ENCODE measurements at places on chromosomes 5 and 9. TPM values are rescaled to one million over a fixed set of nuclear protein-coding genes. Genes with fewer than 3 reads are reported as not detected.

ITK gene
- 1.7 TPM for total RNA-seq

INSL4 gene
- not detected for total RNA-seq

OR13F1 gene
- total RNA-seq: not detected

ECSCR gene
- total RNA-seq: 4.5 TPM

CTSV gene
- 5.4 TPM for total RNA-seq

SNCB gene
- not detected for total RNA-seq

DNA sequence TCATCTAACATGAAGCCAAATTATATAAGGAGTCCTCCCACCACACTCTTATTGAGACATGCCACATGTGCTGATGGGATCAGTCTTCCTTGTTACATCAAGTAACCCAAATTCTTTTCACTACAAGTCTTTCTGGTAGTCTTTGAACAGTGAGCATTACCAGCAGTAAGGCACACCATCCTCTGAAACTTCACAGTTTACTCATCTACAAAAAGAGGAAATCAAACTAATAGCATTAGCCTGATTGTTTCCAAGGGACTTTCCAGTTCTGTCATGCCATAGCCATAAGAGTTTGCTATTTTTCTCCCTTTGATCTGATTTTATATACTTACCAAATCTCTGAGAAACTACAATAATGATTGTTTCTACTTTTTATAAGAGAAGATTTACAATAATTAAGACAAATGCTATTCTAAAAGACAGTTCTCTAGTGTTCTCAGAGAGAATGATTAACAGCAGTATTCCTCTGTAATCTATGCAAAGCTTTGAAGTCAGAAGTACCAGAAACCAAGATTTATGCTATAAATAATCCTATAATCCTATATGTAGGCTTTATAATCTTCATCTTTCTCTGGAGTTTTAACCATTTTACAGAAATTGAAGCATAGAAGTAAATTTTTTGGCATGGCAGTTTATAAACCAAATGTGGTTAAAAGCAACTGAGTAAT lies 166.2 kb upstream of the ACO1 start:
- no peak for DNase-seq

DNA sequence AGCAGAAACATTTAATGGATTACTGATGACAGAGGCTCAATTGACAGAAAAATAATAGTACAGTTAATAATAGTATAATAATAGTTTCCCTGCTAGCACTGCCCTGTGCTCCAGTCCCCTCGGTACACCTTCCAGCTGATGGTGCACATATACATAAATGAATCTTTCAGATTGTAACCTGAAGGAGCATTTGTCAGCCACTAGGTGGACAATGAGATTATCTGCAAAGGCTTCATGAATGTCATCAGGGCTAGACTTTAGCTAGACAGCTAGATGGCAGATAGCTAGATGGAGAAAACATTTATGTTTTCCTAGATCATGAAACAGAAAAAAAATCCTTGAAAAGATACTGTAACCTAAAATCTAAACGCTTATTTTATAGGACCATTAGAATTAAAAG lies 304.4 kb upstream of the SMC2 start:
- no peak for DNase-seq

- DNase-seq: no peak
These were observed 239.6 kb downstream of the KDM4C start for GRCh38 chr9:6997330-6997729.

DNA sequence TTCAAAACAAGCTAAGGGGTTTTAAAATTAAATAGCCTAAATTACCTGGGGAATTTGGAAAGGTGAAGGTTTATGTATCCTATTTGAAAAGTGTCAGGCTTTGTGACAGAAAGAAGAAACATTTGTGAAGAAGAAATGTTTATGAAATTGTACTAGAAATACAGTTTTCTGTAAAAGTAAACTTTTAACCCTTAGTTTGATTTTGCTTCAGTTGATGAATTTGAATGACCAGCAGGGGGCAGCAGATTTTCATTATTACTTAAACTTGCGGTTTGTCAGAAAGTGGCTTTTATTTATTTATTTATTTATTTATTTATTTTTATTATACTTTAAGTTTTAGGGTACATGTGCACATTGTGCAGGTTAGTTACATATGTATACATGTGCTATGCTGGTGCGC lies 58.1 kb downstream of the NNT start:
- DNase-seq: no peak

DNA sequence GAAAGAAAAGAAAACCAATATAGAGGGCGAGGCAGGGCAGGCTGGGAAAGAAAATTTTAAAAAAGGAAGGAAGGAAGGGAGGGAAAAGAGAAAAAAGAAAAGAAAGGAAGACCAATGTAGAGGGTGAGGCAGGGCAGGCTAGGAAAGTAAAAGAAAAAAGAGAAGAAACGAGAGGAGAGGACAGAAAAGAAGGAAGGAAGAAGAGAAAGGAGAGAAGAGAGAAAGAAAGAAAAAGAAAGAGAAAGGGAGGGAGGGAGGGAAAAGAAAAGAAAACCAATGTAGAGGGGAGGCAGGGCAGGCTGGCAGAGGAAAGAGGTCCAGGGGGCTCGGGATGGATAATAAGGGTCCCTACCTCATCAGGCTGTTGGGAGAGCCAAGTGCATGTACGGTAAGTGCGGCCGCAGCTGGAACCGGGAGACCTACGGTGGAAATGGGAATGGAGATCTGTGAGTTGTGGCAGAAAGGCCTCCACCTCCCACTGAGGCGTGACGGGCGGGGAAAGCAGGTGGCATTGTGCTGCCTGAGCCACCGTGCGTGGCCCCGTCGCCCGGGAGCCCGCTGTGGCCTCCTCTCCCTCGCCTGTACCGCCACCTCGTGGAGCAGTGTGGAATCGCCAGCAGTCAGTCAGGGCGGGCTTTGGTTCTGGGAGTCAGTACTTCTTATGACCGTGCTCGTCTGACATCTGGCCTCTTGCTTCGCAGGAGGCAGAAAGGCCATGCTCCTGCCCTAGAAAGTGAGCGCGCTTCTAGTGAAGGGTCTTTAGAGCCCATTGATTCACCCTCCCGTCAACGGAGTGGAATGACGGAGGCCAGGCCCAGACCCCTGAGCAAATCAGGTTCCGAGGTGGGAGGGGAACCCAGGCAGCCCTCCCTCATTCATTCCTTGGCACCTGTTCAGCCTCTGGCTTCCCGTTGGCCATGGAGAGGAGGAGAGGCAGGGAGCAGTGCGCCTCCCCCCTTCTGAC lies 10.4 kb upstream of the NHP2 start:
- peak; percentile 66 for DNase-seq

GRCh38 chr9:94931740-94932139 lies 205.2 kb downstream of the AOPEP start:
- DNase-seq: no peak

GRCh38 chr9:90299968-90300367 lies 342.7 kb downstream of the DIRAS2 start:
- DNase-seq: no peak

- no peak for DNase-seq
These were observed 71.0 kb downstream of the LRRC70 start for GRCh38 chr5:62649476-62650113.

DNA sequence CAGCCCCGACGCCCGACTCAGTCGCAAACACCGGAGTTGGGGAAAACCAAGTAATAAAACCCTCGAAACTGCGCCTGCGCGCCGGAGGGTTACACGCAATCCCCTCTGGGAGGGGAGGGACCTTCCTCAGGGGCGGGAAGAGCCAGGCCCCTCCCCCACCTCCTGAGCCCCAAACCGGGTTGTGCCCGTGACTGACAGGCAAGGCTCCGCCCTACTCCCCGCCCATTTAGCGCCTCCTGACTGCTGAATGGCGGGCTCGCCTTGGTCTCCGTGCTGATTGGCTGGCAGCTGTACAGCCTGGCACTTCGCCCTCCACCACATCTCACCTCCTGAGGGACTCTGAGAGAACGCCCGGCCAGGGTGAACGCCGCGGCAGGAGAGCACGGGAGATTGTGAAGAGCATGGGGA lies at the start of gene PRDM9:
TSS of gene PRDM9 (plus strand) at position 332 of the 408 bp plus-strand sequence. CDS start 1,425 bp downstream, outside the sequence.
- peak; percentile 10 for DNase-seq

GRCh38 chr9:4563105-4563504 lies 72.8 kb downstream of the SLC1A1 start:
- DNase-seq: no peak

GRCh38 chr5:158881091-158881880 lies 218.4 kb downstream of the EBF1 start:
- DNase-seq: no peak

DNA sequence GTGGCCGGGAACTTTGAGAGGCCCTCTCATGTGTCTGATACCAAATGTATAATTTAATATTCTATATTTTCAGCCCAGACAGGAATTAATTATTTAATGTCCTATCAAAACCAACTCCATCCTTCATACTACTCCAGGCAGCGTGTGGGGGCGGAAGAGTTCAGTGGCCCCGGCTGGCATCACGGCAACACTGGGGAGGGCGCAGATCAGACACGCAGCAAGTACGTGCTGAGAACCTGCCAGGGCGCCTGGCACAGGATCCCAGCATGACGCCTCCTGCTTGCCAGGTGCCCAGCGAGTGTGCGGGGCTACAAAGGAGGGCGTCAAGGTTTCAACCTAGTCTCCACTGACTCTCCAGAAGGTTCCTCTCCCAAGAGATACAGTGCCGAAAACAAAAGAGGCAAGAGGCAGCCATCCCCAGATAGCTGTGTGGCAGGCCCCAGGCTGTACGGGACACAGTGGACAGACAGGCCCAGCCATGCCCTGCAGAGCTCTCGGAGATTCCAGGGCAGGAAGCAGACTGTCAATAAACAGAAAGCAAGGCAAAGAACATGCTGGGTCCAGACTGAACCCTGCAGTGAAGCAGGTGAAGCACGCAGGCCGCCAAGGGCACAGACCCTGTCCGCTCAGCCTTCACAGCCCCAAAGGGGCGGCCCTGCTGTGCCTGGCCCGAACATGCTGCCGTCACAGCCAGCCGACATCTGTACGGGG lies 110.3 kb downstream of the VAV2 start:
- no peak for DNase-seq

DNA sequence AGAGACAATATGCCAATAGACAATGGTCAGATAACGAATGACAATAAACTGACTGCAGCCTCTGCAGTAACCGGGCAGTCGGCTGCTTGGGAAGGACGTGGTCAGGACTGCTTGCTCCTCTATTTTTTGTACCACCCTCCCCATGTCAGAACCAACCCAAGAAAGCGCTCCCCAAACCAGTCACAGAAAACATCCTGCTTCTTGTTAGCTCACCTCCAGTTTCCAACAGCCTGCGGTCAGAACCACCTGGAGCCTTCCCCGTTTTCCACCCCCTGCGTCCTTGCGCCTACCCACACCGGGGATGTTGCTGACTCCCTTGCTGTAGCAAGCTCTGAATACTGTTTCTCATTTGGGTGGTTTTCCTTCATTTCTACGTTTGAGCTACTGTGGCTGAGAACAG lies 1.7 kb upstream of the MRNIP start:
- DNase-seq: no peak

DNA sequence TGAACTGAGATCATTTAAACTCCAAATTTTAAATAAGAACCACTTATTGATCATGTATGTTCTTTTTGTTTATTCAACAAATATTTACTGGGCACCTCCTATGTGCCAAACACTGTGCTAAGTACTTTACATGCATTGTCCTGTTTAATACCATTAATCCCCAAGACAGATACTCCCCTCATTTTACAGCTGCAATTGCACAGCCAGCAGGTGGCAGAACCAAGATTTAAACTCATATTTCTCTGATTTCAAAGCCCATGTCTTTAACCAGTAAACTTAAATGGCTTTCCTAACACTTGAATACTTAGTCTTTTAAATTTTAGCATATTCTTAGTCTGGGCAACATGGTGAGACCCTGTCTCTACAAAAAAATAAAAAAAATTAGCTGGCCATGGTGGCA lies 43.4 kb upstream of the KIAA1958 start:
- peak; percentile 12 for DNase-seq

- no peak for DNase-seq
These were observed 159.9 kb downstream of the GOLPH3 start for GRCh38 chr5:32014096-32014745.

GRCh38 chr5:145499483-145499882 lies 335.7 kb downstream of the PRELID2 start:
- no peak for DNase-seq

DNA sequence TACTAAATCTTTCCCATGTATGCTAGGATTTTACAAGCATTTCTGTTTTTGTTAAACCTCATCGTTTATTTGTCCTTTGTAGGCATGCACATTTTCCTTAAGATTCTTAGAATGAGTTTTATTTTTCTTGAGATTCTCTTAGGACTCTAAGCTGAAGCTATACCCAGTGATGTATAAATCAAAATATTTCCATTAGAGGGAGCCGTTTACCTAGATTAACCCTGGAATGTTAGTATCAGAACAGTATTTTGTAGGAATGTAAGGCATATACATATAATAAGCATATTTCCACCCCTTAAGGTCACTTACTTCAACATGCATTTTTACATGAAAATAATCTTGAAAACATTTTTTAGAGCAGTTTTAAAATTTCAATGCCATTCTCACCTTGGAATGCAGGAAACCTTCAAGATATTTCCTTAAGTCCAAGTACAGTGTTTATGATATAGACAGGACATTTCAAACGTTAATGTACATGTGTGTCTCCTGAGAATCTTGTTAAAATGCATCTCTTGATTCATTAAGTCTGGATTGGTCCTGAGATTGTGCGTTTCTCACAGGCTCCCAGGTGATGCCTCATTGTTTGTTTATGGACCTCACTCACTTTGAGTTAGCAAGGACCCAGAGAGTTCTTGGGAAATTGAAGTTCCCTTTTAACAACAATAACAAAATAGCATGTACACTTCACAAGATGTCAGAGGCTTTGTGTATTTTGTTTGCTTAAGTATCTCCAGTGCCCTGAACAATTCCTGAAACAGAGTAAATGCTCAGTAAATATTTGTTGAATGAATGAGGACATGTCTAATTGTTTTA lies 34.9 kb upstream of the FCHO2 start:
- no peak for DNase-seq

DNA sequence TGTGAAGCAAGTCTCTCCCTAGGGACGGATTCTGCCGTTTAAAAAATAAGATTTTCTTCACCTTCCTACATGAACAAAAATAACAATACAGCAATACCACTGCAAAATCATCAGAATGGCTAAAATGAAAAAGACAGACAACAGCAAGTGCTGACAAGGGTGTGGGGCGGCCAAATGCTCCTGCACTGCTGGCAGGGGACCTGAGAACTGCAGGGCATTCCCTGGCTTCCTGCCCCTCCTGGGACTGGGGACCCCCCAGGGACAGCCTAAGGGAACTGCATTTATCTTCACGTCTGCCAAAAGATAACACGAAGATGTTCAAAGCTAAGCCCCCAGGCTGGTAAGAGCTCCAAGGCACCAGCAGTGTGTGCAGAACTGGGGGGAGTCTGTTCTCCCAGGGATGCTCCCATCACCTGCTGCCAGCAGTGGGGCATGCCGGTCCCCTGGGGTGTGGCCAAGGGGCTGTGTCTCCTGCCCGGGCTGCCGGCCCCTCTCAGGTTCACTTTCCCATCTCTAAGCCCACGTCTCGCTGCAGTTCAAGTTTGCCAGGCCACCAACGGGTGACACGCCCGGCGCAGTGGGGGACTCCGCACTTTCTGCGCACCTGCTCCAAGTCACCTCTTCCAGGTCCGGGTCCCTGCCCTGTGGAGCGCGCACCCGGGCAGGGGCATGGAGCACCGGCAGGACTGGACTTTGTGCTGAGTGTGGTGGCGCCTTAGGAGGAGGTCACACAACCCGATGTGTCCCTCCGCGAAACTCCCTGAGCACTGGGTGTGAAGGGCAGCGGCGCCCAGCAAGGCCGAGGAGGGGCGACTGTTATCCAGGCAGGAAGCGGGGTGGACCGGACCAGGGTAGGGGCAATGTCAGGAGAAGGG lies 4.5 kb upstream of the EGFL7 start:
- DNase-seq: no peak

Data from left colon (tissue), 2 donors.